ENCODE measurements at places on chromosomes 1 and 21.

- DNase-seq, result no peak
These were observed 735 bp downstream of the TTC13 start for GRCh38 chr1:230977761-230978490.

GRCh38 chr1:238465449-238465848 lies 574.7 kb upstream of the ZP4 start:
- DNase-seq, result no peak

- no peak for DNase-seq
These were observed 365.5 kb downstream of the PRDM2 start for GRCh38 chr1:14065486-14065885.

GRCh38 chr1:180387413-180387812 lies 115.0 kb downstream of the ACBD6 start:
- DNase-seq, result no peak

DNA sequence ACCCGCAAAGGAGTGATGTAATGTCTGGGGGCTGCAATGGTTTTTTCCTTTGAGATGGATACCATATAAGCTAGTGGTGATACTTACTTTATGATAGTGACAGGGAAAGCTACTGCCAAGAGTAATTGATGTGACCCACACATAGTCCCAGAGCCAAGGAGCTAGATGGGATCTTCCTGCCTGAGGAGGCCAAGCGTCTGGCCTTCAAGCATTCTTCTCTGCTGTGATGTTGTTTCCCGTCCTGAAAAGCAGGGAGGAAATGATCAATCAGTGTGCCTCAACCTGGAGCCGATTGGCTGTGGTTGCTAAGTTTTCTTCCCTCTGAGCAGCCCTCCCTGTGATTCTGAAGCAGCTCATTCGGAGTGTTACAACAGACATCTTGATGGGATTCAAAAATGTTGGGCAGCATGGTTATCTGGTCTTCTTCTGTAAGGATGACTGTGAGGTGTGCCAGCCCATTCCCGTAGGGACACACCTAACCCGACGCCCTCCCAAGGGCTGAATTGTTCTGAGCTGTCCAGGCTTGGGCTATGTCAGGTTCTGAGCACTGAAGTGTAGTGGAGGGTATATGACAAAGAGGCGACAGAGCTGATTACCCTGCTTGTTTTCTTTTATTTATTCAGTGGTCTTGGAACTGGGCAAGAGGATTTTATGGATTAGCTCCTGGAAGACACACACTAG lies 56.7 kb downstream of the UCK2 start:
- DNase-seq, result no peak

- DNase-seq, result no peak
These were observed 7.7 kb upstream of the SDHB start for GRCh38 chr1:17061486-17061885.

DNA sequence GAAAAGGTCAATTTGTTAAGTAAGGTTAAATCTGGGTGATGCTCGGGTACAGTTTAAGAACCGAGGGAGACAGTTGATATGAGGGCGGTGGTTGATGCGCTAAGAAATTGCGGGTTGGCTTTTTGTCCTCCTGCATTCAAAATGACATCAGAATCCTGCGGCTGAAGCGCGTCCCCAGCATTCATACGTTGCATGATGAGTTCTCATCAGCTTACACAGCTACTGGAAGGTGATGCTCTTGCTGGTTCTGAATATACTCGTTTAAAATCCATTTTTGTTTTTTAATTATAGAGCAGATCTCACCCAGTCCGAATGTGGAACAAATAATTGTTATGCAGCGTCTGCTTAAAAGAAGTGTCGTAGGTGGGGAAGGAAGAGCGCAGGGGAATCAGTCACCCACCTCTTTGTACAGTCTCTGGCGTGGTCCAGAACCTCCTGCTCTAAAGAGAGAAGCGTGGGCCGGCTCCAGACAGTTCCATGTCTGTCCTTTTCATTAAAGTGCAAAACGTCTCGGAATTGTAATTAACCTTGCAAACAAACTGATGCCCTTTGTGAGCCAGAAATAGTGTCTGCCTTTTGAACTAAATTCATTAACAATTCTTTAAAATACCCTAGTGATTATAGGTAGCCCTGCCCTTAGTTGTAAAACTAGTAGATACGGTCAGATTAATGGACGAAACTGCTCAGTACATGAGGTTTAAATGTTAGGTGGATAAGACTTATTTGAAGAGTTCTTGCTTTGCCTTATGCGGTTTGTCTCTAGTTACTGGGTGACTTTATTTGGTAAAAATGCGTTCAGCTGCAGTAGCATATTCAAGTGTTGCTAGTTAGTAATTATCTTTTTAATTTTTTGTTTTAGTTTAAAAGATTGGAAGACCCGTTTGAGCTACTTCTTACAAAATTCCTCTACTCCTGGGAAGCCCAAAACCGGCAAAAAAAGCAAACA lies 741 bp downstream of the RGS2 start:
- DNase-seq, result no peak

GRCh38 chr1:180278596-180279395 lies 48.7 kb downstream of the LHX4 start:
- DNase-seq, result no peak

DNA sequence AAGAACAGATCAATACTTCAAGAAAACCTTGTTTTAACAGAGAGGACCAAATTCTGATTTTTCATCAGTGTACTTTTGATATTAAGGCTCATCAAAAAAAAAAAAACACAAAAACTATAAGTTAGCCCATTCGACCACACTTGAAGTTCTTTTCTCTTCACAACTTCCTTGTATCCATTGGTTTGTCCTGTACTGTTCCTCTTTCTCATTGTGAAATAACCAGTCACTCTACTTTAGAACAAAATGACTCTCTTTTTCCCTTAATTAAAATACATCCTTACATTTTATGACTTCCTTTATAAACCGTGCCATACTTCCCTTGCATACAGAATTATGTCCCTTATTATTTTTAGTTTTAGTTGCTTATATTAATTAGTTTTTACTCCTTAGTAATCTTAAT lies 8.4 kb downstream of the QSOX1 start:
- no peak for DNase-seq

DNA sequence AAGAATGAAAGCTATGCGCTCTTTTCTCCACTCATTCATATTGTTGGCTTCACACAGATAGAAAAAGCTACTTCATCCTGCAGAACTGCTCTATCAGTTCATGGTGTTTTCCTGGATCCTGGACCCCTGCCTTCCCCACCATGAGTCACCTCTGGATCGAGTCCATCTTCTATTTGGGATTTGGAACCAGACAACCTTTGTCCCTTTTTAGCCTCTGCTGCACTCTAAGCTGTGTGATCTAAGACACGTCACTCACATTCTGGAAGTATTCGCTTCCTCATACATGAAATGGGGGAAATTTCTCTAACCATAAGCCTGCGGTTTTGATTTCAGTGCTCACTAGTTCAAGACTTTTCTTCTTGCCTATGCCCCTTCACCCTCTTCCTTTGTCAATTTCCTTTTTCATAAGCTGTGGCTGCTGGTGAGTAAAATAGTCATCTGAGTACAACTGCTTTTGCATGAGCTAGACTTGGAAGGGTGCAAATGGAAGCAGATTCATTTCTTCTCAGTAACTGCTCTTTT lies 14.1 kb upstream of the DEGS1 start:
- DNase-seq, result peak; percentile 66

DNA sequence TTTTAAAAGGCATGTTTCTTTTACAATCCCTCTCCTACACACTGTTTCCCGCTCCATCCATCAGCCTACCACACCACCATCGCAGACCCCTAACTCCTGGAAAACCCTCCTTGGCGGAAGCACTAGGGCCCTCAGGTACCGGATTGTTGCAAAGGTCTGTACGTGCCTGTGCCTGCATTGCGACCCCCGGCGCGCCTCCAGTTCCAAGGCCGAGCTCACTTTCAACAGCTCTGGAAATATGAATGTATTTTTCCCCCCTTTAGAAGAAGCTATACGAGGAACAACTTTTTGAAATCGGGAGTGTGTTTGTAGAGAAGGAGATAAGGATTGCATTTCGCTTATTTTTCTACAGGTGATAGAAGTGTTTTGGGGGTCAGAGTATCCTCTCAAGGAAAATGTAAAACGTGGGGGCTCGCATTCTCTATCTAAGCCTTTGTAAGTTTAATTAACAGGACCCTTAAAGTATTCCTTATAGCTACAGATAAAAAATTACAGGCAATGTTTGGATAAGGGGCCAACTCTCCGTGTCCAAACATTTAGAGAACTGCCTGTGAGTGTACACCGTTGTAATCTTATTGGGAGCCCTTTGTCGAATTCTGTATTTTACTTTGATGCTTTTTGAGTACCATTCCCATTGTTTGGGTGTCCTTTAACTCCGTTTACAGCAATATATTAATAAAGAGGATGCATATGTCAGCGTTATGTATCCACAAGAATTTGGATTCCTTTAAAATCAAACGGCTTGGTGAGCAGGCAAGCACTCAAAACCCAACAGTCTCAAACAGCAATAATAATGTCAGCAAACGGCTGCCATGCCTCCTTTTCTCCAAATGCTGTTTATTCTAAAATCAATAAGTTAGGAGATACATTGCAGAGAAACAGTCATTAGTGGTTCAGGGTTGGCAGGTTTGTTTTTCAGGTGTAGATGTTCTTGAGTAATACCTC lies 5.9 kb downstream of the PRRX1 start:
- no peak for DNase-seq

GRCh38 chr1:158323866-158324265 lies 7.5 kb downstream of the CD1B start:
- no peak for DNase-seq

GRCh38 chr1:44260792-44261170 lies 47.5 kb downstream of the DMAP1 start:
- no peak for DNase-seq

DNA sequence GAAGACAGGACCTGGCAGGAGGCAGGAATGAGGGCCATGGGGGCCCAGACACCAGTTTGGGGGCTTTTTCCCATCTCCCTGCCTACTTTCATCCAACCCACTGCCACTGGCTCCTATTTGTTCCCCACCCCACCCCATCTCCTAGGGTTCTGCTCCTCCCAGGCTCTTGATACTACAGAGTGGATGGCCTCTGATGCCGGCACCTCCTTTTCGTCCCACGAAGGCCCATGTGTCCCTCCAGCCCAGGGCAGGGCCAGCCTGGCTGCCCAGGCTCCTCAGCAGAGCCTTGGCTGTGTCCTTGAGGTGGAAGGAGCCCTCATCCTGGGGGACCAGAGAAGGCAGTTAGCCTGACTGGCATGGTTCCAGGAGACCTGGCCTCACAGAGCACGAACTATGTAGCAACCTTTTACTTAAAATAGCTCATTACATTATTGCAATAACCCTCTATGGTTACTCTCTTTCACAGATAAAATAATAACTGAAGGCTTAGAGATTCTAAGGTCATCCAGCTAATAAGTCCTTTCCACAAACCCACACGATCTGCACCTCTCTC lies 3.5 kb downstream of the POMGNT1 start:
- no peak for DNase-seq

GRCh38 chr1:32082022-32082421 lies 9.3 kb downstream of the TMEM39B start:
- DNase-seq, result no peak

Data from non-pigmented ciliary epithelial cell (primary cell).